NCI-H1105 treated with DMSO at 0.1 percent for 48 hours (cell line): ENCODE measurements at places on chromosomes 11 and 22.
A peak's percentile ranks its signal among the peaks of the same experiment; 100 is the strongest.

DNA sequence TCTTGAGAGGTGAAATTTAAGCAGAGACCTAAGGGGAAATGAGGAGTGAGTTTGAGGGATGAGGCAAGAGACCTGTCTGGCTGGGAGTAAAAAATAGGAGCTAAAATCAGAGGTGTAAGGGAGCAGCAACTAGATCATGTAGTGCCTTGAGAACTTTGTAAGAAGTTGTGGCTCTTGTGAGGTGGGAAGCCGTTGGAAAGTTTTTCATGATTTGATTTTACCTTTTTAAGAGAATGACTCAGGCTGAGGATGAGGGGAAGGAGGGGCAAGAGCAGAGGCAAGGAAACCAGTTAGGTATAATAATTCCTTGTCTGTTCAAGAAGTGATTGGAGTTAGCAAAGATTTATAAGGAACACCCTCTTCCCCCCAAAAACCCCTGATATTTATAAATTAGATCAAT is 25.8 kb downstream of the QSER1 start:
- no peak for DNase-seq

GRCh38 chr22:29840498-29840897 is 2.4 kb upstream of the ASCC2 start:
- no peak for DNase-seq

DNA sequence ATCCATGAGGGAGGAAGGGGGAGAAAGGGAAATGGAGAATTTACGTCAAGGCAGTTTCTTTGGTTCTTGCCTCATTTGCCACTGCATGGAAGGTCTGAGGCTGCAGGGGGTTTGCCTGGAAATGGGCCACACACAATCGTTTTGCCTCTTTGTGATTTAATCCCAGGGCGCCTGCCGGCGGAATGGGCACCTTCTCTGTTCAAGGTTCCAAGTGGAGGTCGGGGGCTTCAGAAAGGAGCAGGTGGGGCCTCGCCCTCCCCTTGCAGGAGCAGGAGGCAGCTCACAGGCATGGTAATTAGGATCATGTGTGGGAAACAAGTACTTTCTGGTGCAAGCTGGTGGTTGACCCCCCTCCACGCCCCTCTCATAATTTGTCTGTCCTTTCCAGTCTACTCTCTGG is 29.9 kb downstream of the MPPED1 start:
- no peak for DNase-seq

GRCh38 chr11:79697905-79698304 is 257.1 kb upstream of the TENM4 start:
- DNase-seq, result no peak

DNA sequence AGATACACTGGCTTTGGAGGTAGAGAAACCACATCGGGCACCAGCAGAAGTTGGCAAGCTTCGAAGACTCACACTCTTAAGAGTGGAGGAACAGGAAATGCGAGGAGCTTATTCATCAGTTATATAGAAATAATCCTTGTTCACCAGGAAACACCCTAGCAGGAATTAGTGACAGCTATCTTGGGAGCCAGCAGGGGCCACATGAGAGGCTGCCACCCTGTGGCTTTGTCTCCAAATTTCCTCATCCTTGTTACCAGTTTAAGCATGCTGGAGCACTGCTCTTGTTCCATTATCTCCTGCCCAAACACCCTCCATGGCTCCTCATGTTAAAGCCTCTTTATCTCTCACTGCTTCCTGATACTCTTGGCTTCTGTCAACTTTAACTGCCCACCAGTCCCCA is 131.0 kb downstream of the PLEKHA7 start:
- DNase-seq, result no peak

DNA sequence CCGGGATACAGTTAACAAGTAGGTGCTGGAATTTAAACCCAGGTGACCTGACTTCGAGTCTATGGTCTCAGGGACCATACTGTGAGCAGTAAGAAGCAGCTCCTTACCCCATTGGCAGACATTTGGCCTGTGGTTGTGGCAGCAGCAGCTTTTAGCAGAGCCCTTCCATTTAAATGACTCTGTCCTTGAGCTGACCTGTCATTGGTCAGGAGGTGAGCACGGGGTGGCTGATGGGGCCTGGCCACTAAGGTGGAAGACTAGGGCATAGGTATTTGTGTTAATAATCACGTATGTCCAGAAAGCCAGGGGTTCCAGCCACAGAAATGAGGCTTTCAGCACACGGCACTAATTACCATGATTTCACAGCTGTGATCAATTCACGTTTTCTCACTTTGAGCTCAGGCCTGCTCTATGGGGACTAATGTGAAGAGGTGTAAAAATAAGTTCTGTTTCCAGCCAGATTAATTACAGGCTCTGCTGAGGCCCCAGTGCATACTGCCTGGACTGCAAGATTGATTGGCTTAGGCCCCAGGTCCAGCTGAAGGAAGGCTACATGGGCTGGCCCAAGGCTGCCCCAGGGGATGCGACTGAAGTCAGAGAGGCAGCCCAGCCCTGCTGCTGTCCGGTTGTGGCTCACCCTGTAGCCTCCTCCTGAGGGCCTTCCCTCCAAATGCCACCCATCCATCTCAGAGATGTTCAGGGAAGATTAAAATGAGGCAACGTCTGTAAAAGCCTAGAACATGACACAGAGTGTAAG is 76.0 kb downstream of the FDX1 start:
- DNase-seq, result no peak

DNA sequence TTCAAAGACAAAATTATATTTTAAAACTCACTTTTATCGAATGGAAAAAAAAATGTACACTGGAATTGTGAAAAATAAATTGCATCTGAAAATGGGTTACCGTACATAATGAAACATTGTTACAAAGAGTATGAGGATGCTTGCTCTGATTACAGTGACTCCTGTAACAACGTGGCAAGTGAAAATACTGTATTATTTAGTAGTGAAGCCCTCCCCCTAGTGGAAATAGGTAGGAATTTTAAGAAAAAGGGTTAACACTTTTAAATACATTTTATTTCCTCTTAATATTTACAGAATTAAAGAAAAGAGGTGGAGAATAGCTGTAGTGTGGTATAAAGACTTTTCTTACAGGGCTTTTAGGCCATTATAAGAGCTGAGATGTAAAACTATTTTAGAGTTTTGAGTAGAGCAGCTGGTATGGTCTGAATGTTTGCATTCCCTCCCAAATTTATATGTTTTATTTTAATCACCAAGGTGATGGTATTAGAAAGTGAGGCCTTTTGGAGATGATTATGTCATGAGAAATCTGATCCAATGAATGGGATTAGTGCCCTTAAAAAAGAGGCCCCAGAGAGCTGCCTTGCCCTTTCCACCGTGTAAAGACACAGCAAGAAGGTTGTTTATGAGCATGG is 25.2 kb downstream of the FAM76B start:
- peak; percentile 71 for DNase-seq
